OCI-LY7 (cell line): ENCODE measurements at places on chromosomes 3 and 15. TPM values are rescaled to one million over a fixed set of nuclear protein-coding genes. Genes with fewer than 3 reads are reported as not detected.

- no peak for DNase-seq
Observed at GRCh38 chr3:30112411-30112810, 494.0 kb upstream of the TGFBR2 start.

GRCh38 chr3:113223475-113224281 lies 12.3 kb downstream of the BOC start:
- no peak for DNase-seq

DNA sequence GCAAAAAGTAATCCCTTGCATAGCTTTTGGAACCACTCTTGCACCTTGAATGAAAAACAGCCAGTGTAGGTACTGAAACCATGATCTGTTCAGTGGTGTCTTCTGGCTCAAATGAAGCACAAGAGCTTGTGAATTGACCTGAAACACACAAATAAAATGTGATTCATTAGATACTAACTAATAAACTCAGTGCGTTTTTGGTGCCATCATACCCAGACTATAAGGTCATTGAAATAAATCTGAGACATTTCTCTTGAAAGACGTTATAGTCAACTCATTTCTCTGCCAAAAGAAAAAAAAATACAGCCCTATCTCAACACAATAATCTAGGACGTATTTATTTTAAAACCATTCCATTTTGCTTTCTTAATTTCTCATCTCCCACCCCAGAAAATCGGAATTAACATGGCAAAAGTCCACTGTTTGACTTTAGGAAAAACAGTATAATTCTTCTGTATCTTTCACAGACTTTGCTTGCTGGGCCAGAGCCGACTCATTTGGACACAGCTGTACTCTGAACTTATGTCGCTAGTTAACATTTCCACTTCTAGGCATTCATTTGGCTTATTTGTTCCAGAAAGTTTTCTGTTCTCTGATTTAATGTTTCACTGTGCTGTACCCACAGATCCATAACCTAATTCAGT lies 284.9 kb upstream of the TBL1XR1 start:
- no peak for DNase-seq

- DNase-seq = no peak
Observed at GRCh38 chr3:173301647-173302046, 95.9 kb upstream of the NLGN1 start.

The DNAH12 gene
- 0.21 TPM in 1 of 2 replicates, not detected in the other for total RNA-seq

GRCh38 chr3:8976540-8977182 lies 13.4 kb upstream of the RAD18 start:
- no peak for DNase-seq

The SPESP1 gene
- total RNA-seq = not detected in 2 replicates

- no peak for DNase-seq
Observed at GRCh38 chr3:50605901-50606326, 5.7 kb downstream of the CISH start.

The CFAP100 gene
- total RNA-seq = not detected in 2 replicates

DNA sequence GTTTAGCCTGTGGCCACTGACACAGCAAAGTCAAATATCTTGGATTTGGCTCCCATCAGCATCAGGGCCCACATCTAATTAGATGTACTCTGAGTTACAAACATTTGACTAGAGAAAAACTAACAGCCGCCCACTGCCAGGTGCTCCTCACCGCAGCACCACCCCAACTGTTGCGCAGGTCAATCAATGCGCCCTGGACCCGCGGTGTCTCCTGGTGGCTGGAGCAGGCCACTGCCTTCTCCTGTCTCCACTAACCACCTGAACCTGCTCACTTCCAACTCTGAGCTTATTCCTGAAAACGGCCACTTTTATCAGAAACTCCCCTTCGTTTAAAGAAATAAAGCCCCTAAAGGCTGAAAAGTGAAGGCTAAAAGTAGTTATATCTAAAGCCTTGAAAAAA lies 4.3 kb downstream of the RIOX2 start:
- no peak for DNase-seq

- DNase-seq = no peak
Observed at GRCh38 chr3:113212150-113212843, 940 bp downstream of the BOC start.
